NCI-H1417 treated with DMSO at 0.1 percent for 48 hours (cell line): ENCODE measurements at places on chromosomes 5 and 9.

GRCh38 chr9:18826248-18826647 is 206.8 kb downstream of the SAXO1 start:
- DNase-seq: no peak

DNA sequence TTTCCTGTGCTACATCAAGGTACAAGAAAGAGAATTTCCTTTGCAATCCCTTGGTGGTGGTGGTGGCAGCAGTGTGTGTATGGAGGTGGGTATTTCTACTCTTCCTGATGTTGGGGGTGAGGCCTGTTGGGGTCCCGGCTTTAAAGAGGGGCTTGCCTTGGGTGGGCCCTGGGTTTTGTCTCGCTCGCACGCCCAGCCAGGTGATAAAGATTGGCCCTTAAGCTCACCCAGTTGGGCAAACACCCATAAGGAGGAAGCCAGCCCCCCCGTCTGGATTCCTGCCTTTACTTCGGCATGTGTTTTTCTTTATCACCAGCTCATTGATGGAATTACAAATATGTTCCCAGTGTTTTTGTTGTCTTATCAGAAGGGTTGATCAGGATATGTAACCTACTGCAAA is 16.0 kb upstream of the SARDH start:
- no peak for DNase-seq

DNA sequence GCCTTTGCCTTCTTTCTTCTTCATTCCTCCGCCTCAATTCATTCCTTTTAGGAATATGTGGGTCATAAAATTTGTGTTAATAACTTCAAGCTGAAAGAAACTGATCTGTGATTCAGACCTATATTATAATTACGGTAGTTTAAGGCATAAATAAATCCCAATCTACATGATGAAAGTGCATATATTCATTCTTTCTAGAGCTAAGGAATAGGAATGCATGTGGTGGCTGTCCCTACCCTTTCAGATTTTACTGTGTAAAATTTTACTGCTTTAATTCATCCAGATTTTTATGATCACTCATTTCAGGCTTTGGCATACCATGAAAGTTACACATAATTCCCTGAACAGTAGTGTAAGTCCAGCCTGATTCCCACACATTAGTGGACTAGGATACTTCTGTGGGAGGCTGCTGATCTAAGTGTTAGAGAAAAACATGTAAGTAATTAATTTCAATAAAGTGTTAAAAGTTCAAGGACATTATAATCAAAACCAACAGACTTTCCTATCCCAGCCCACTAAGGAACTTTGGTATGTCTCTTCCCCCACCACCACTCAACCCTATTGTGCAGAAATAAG is 83.1 kb downstream of the HINT1 start:
- no peak for DNase-seq

DNA sequence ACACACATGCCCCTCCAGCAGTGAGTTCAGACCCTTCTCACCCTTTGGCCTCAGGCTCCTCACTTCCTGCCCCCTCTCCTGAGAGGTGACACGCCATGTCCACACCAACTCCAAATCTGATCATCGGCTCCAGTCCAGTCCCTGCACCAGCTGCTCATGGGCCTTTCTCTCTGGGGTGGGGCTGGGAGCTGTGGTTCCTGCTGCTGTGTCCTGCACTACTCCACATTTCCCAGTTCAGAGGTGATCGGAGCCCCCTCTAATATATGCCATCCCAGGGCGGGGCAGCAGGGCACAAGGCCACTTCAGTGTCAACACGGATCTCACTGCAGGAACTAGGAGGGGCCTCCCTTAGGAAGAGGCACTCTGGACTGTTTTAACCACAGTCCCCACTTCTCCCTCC is 91.5 kb downstream of the ADAMTS2 start:
- no peak for DNase-seq

DNA sequence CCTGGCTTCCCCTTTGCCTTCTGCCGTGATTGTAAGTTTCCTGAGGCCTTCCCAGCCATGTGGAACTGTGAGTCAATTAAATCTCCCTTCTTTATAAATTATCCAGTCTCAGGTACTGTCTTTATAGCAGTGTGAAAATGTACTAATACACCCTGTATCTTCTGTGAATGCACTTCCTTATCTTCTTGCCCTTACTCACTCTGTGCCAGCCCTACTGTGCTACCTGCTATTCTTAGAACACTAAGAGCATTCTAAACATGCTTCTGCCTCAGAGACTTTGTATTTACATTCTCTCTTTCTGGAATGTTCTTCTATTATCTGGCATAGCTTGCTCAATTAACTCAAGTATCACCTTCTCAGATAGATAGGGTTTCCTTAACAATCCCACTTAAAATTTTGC is 164.4 kb upstream of the EDIL3 start:
- no peak for DNase-seq

- DNase-seq: no peak
Observed at GRCh38 chr9:106916466-106917235, 53.7 kb downstream of the ZNF462 start.

- DNase-seq: no peak
Observed at GRCh38 chr5:179798144-179798770, 4.5 kb downstream of the LTC4S start.

GRCh38 chr5:27639005-27639612 is 600.7 kb upstream of the CDH9 start:
- DNase-seq: no peak

DNA sequence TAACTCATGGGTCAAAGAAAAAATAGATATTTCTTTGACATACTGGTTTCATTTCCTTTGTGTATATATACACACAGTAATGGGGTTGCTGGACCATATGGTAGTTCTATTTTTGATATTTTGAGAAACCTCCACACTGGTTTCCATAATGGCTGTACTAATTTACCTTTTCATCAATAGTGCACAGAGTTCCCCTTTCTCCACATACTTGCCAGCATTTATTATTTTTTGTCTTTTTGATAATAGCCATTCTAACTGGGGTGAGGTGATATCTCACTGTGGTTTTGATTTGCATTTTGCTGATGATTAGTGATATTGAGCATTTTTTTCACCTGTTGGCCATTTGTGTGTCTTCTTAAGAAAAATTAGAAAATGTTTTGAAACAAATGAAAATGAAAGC is 78.4 kb upstream of the CKMT2 start:
- DNase-seq: no peak

- no peak for DNase-seq
Observed at GRCh38 chr9:134336228-134336627, 10.0 kb downstream of the RXRA start.

DNA sequence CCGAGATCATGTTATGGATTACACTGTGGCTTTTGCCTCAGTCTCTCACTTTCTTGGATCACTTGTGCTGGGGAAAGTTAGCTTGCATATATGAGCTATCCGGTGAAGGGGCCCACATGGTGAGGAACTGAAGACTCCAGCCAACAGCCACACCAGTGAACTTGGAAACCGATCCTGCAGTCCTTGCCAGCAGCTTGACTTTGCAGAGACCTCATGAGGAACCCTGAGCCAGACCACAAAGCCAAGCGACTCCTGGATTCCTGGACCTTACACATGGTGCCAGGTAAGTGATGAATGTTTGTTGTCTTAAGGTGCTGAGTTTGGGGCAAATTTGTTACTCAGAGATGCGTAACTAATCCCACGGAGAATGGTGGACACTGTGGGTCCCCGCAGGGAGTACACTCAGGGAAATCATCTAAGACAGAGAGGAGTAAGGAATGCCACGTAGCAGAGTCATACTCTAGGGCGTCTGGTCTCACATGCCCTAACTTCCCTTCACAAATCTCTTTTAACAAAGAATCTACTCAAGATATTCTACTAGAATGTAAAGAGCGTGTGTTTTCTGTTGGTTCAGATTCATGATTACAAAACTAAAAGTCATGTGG is 76.5 kb upstream of the PJA2 start:
- no peak for DNase-seq

GRCh38 chr9:137743695-137744094 is 124.9 kb downstream of the EHMT1 start:
- DNase-seq: no peak

DNA sequence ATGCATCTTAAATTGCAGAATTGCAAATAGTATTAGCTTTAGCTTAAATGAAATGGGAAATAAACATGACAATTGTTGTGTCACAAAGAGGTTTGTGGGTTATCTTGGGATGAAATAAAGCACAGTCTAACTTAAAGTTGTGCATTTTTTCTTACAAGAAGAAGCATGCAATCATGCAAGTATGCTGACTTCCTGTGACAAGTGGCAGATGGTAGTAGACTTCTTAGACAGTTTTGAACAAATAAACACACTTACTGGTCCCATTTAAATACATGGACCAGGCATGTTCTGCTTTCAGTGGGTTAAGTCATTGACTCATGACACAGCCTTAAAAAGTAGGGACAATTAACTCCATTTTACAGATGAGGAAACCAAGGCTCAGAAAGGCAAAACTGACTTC is 15.9 kb upstream of the C5orf63 start:
- no peak for DNase-seq

- DNase-seq: no peak
Observed at GRCh38 chr5:6454628-6455053, 6.0 kb downstream of the UBE2QL1 start.

- DNase-seq: no peak
Observed at GRCh38 chr9:109499631-109500410, 1.7 kb upstream of the PTPN3 start.

DNA sequence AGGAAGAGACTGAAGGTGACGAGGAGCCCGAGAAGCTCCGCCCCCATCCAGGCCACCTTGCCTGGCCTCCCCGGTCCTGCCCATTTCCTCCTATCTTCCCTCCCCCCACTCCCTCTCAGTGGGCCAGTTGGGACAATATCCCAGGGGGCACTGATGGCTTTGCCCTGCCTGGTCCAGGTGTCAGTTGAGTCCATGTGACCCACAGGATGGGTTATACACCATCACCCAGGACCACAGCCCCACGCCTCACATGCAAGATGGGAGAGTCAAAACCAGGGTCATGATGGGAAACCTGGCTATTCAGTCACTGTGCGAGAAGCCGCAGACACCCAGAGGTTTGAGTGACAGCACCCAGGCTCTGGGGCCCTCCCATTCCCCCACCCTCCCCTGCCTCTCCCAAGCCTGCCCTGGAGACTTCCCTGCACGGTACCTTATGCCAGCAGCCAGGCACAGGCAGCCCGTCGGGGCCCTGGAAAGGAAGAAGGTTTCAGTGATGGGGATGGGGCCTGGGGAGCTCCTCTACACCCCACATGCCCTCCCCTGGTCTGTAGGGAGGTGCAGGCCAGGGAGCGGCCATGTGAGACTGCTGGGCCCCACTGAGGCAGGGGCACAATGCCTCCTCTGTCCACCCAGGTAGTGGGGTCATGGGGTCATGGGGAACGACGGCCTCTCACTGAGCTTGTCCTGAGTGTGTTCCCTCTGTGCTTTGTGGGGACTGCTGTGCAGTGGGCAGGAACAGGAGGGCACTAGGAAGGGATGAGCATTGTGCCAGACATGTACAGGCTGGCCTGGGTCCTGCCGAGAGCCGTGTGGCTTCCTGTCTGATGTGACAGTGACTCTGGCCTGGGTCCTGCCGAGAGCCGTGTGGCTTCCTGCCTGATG is 6.3 kb upstream of the PHYKPL start:
- no peak for DNase-seq
